ENCODE measurements at places on chromosomes 11 and 22. TPM values are rescaled to one million over a fixed set of nuclear protein-coding genes. Genes with fewer than 3 reads are reported as not detected.

GRCh38 chr11:10659339-10660216 lies 34.0 kb downstream of the IRAG1 start:
- DNase-seq: no peak

DNA sequence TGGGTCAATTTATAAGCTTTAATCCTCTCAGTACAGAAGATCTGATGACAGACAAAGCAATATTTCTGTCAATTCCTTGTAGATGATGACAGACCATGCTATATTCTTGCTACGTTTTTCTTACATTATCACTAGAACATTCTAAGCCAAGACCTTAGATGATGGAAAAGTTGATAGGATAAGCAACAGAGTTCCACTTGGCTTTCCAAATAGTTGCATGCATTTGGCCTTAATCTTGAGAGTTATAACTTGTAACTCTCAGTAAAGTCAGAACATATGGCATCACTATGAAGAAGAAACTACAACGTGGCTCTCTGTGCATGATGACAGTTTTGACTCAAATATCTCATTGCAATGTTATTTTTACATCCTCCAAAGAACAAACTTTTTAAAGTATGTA lies 544.3 kb upstream of the LRRC4C start:
- no peak for DNase-seq

DNA sequence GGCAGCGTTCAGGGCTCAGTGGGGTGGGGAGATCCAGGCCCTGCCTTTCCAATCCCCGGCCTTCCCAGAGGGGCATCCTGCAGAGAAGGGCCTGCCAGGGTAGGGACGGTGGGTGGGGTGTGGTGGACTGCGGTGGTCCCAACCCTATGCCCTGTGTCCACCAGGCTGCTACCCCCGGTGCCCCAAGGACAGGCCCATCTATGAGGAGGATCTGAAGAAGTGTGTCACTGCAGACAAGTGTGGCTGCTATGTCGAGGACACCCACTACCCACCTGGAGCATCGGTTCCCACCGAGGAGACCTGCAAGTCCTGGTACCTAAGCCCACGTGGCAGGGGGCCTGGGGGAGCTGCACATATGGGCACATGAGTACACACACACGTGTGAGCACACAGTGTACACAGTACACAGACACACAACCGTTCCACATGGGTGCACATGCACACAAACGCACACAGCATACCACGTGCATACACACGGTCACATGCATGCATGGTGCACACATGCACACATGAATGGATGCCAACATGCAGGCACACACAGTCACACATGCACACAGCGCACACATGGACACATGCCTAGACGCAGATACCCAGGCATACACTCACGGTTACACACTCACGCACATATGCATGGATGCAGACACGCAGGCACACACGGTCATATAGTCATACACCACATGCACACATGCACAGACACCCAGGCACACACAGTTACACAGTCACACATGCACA lies 16.1 kb downstream of the MUC2 start:
- no peak for DNase-seq

- no peak for DNase-seq
Measured at GRCh38 chr11:44574610-44575287, 9.3 kb downstream of the CD82 start.

DNA sequence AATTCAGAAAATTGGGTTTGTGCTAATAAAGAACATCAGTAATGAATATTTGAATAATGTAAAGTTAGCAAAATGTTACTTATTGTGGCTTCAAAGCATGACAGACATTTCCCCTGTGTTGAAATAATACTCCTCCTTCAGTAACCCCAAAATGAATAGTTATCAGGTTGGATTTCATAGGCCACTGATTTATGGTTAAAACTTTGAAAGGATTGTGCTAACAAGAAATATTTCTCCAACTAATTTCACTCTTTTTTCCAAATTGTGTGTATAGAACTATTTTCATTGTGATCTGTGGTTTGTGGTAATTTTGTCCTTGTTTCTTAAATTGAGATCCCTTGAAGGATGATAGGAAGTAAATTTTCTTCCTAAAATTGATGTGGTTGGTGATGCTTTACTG lies 7.9 kb downstream of the DDX10 start:
- DNase-seq: no peak

- no peak for DNase-seq
Measured at GRCh38 chr11:10352921-10353550, 48.2 kb downstream of the ADM start.

DNA sequence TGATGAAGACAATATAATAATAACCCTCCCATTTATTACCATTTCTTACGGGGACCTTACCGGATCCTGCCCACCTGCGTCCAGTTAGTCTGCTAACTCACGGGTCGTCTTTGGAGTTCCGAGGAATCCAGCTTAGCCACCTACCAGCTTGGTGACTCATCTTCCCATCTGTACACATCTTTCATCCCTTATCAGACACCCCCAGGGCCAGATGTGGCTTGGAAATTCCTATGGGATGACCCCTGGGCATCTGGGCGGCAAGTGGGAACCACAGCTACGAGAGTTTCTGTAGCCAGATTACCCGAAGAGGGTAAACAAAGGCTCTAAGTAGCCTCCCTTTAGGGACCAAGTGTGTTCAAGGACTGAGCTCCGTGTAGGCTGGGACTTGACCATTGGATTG lies 12.8 kb upstream of the PRR5 start:
- no peak for DNase-seq

- no peak for DNase-seq
Measured at GRCh38 chr11:1747753-1748635, 2.4 kb downstream of the IFITM10 start.

GRCh38 chr22:39475902-39476301 lies 19.1 kb downstream of the MGAT3 start:
- no peak for DNase-seq

- DNase-seq: no peak
Measured at GRCh38 chr11:9855579-9856287, 191.9 kb downstream of the SWAP70 start.

Gene KDM4E
- total RNA-seq: not detected

- no peak for DNase-seq
Measured at GRCh38 chr11:108694846-108695245, 30.0 kb downstream of the DDX10 start.

GRCh38 chr11:69291459-69292110 lies 2.4 kb upstream of the MYEOV start:
- DNase-seq: no peak

Gene IGSF9B
- total RNA-seq: 10.1 TPM

- no peak for DNase-seq
Measured at GRCh38 chr22:26663374-26663923, 6.1 kb downstream of the MIAT start.

- DNase-seq: no peak
Measured at GRCh38 chr11:115112754-115113153, 391.5 kb downstream of the CADM1 start.

Gene OR52E8
- not detected for total RNA-seq

GRCh38 chr11:57072640-57073039 lies 83.9 kb downstream of the OR5AK2 start:
- DNase-seq: no peak

DNA sequence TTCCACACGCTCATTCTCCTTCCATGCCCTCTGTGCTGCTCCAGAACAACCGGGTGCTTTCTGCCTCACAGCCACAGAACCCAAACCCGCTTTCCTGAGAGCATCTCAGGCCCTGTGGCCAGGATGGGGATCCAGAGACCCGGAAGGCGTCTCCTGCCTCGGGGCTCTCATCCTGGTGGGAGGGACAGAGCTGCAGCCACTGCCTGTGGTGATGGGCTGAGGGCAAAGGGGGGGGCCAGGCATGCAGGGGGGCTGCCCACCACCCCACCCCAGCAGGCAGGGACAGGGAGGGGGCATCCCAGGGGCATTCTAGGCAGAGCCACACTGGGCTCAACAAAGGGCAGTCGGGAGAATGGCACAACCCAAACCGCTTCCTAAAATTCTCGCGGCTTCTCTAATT lies 41.4 kb downstream of the CERK start:
- DNase-seq: no peak

DNA sequence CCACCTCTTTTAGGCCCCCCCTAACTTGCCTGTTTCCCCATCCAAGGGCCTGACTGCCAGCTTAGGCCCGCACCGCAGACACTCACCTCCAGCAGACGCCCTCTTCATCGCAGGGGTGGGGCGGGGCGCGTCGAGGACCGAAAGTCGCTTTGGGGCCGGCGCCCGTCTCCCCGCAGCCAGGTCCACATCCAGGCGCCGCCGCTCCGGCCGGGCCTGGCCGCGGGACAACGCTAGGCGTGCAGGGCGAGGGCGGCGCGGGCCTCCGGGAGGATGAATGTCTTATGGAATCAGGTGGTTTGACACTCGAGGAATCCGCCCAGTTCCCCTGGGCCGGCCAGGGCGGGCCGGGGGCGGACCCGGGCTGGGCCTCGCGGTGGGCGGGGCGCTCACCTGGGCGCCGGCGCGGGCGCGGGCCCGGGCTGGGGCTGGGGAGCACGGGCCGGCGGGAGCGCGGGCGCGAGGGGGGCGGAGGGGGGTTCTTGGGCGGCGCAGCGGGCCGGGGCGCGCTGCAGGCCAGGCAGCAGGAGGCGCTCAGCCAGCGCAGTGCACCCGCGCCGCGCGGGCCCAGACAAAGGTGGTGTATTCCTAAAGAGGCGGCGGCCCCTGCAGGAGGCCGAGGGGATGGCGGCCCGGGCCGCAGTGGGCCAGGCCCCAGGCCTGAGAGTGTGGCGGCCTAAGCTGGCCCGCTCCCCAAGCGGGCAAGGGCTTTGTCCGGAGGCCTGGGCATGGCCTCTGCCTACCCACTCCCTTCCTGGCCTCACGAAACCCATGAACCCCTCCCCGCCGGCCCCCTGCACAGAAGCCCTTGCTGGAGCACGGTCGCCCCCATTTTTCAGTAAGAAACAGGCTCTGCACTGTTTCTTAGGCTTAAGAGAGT lies 177.6 kb downstream of the IGLL1 start:
- no peak for DNase-seq

Gene P2RY6
- total RNA-seq: 2.0 TPM

GRCh38 chr11:59221441-59221840 lies 8.7 kb upstream of the MPEG1 start:
- no peak for DNase-seq

- no peak for DNase-seq
Measured at GRCh38 chr11:2481253-2481652, 36.4 kb downstream of the KCNQ1 start.

Gene CHRM4
- not detected for total RNA-seq

- no peak for DNase-seq
Measured at GRCh38 chr11:117638911-117639543, 158.0 kb downstream of the DSCAML1 start.

All from vagina (tissue), 2 donors.